CD4-positive, CD25-positive, alpha-beta regulatory T cell (primary cell): ENCODE measurements at places on chromosomes 2 and 18.

GRCh38 chr2:16507655-16508489 is 157.8 kb downstream of the CYRIA start:
- peak; percentile 2 for DNase-seq

- DNase-seq: no peak
These were observed 191.9 kb upstream of the SALL3 start for GRCh38 chr18:78787751-78788150.

GRCh38 chr2:222952204-222952603 is 91.4 kb downstream of the ACSL3 start:
- DNase-seq: no peak

- DNase-seq: no peak
These were observed 228.1 kb upstream of the PXDN start for GRCh38 chr2:1972422-1972821.

DNA sequence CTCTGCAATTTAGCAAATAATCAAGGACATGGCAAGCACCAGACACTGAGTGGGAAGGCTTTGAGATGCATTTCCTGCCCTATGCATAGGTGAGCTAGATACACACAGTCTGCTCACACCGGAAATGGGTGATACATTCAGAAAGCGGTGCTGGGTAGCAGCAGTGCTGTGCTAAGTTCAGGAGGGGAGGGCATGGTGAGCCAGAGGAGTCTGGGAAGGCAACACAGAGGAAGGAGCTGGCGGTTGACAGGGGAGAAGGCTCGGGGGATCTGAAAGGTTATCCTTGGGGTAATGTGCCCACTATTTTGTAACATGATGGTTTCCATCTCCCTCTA is 57.4 kb upstream of the EPAS1 start:
- DNase-seq: peak; percentile 89

- DNase-seq: peak; percentile 4
These were observed 56.7 kb upstream of the MSTN start for GRCh38 chr2:190119257-190119656.

DNA sequence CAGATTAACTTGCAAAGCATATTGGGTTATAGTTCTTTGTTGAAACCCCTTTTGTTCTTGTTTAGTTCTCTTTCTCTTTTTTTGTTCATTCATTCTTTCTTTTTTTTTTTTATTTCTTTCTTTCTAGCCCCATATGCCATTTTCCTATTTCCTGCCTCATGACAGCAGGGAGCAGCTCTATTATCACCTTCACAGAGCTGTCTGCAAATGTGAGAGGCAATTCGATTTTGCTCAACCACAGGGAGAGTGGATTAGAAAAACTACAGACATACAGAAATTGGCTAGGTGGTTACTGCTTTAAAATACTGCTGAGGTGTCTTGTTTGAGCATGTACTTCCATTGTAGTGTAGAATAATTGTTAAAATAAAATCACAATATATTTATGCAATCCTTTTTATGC is 44.2 kb upstream of the TBR1 start:
- no peak for DNase-seq

DNA sequence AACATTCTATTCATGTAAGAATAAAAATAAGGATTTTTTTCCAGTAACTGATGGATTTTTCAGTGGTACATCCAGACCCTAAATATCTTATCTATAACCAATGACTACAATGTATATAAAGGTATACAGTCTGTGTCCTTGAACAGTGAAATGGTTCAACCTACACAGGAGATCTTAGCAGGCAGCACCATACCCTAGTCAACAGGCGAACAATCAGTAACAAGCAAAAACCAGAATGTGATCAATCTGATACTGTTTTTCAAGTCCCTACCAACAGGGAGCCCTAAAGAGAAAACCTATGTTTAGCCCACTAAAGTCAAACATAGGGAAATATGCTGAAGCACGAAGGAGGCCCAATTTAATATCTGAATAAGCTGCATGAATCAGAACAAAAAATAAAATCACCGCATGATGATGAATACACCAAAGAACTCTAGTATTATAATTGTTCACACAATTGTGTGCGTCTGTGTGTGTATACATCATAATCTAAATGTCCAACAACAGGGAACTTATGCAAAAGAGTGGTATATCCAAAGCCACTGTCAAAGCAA is 26.0 kb downstream of the PTPN2 start:
- no peak for DNase-seq

DNA sequence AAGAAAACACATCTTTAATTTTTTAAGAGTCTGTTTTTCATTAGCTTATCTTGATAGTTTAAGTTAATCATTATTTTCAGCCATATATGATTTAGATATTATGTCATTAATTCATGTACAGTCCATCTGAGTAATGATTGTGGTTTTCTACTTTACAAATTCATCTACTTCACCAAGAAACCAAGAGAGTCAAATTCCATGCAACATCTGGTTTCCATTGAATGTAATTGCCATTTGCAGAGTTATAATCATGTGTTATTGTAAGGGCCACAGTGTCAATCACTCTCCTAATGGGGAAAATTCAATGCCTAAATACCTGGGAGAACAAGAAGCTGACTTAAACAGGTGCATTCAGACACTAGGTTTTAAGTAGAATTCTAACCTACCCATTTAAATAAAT is 217.2 kb upstream of the OSR1 start:
- no peak for DNase-seq

- no peak for DNase-seq
These were observed 1599.3 kb upstream of the PIK3C3 start for GRCh38 chr18:40355726-40356125.

- no peak for DNase-seq
These were observed 246.3 kb upstream of the NRP2 start for GRCh38 chr2:205435970-205436369.

- no peak for DNase-seq
These were observed 142.8 kb downstream of the TMEM17 start for GRCh38 chr2:62363166-62363565.
